ENCODE measurements at places on chromosomes 13 and 19.

DNA sequence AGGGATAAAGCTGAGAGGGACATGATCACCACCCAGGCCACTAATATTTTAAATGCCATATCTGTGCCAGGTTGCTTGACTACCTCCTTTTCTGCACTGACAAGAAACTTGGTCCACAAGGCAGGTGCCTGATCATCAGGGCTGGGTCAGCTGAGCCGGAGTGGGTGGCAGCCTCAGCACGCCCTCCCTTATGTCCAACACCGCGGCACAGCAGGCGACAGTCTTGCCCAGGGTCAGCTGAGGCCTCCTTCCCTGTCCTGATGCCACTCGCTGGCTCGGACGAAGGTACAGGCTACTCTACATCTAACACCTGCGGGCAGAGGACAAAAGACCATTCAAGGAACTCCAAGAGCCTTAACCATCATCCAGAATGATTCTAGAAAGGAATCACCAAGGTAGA lies 16.9 kb downstream of the ZC3H4 start:
- DNase-seq = no peak

GRCh38 chr19:52896431-52897137 lies 851 bp downstream of the ZNF320 start:
- no peak for DNase-seq

- no peak for DNase-seq
Measured at GRCh38 chr13:27578121-27579030, 42.0 kb downstream of the LNX2 start.

- no peak for DNase-seq
Measured at GRCh38 chr13:23984546-23984945, 87.2 kb upstream of the C1QTNF9B start.

DNA sequence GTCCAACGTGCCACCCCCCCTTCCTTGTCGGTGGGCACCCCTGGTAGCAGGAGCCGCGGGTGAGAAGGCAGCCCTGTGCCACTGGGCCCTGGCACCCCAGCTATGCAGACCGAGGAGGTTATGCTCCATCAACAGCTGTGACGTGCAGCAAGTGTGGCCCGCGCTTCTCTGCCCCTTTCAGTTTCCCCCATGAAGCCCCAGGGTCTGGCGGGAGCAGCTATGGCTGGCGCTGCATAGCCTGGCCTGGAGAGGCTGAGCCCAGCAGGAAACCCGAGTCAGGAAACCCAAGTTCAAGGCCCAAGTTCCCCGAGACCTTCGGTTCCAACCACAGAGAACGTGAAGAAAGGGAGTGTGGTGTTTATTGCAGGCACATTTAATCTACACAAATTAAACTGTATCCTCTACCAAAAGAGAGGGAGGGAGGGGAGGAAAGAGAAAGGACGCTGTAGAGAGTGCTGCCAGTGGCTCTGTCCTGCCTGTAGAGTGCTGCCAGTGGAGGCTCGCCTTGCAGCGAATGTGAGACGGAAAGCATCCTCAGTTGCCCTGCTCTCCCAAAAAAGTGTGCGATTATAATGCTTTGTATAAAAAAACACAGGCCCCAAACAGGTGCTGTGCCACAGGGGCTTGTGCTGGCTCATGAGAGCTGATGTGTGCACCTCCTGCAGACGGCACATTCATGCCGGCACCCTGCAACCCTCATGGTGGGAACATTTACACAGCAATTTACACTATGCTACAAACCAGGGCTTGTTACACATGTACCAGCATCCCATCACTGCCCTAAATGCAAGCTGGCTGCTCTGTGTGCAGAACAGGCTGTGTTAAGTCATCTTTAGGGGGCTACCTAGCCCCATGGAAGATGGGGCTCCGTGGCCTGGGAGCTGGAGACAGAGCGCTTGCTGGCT lies 16.3 kb downstream of the POP4 start:
- no peak for DNase-seq

DNA sequence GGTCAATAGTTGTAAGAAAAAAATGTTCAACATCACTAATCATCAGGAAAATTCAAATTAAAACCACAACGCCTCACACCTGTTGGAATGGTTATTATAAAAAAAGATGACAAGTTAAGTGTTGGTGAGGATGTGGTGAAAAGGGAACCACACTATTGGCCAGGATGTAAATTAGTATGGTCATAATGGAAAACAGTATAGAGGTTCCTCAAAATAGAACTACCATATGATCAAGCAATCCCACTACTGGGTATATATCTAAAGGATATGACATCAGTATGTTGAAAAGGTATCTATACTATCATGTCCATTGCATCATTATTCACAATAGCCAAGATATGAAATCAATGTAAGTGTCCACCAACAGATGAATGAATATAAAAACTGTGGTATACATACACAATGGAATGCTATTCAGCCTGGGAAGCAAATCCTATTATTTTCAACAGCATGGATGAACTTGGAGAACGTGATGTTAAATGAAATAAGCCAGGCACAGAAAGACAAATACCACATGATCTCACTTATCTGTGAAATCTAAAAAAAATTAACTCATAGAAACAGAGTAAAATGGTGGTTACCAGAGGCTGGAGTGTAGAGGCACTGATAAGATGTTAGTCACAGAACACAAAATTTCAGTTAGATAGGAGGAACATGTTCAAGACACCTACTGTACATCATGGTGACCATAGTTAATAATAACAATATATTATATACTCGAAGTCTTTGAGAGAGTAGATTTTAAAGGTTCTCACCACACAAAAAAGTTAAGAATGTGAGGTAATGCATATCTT lies 56.6 kb downstream of the TBC1D4 start:
- no peak for DNase-seq

DNA sequence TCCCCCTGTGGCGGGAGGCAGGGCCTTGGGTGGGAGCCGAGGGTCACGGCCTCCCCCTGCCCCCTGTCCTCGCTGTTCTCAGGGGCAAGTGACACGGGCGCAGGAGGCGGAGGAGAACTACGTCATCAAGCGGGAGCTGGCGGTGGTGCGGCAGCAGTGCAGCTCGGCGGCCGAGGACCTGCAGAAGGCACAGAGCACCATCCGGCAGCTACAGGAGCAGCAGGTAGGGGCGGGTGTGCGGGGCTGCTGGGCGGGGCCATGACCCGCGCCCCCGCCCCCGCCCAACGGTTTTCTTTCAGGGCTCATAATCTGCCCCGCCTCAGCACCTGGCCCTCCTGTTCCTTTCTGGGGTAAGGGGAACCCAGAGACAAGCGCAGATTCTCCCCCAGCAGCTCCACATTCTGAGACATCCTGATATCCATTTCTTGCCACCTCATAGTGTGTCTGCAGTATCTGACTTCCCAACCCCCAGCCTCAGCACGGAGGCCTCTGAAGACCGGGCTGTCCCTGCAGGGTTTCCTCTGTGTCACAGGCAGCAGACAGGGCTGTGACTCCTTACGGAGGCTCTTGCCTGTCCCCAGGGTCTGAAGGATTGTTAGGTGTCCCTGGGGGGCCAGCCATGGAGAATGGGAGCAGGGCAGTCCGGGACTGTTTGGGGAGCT lies 15.9 kb downstream of the PRR36 start:
- no peak for DNase-seq

GRCh38 chr13:81184556-81185265 lies 843.8 kb upstream of the SPRY2 start:
- no peak for DNase-seq

- no peak for DNase-seq
Measured at GRCh38 chr13:85445534-85445933, 353.7 kb downstream of the SLITRK6 start.

GRCh38 chr13:79447741-79448140 lies 33.2 kb upstream of the NDFIP2 start:
- DNase-seq = no peak

- no peak for DNase-seq
Measured at GRCh38 chr19:39196320-39196719, 444 bp upstream of the NCCRP1 start.

GRCh38 chr13:21805733-21806132 lies 134.9 kb downstream of the FGF9 start:
- no peak for DNase-seq

DNA sequence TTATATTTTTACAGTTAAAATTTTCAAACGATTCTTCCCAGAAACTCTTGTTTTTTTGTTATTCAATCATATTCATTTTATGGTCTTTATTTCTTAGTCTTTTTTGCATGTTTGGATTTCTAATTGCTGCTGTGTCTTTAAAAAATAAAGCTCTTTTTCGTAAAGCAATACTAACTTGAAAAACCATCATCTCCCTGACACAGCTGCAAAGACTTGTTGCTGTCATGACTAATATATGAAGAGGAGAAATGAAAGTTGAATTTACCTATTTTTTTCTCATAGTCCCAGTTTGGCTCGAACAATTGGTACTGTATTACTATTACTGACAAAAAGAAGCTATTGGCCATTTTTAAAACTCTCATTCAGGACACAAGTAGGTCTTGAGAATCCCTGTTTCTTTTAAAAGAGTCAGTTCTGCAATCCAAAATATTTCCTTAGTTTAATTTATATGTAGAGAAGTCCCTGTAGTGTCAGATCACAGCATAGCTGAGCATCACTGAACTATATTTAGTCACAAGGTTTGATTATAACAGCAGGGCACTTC lies 12.1 kb upstream of the SPART start:
- no peak for DNase-seq

DNA sequence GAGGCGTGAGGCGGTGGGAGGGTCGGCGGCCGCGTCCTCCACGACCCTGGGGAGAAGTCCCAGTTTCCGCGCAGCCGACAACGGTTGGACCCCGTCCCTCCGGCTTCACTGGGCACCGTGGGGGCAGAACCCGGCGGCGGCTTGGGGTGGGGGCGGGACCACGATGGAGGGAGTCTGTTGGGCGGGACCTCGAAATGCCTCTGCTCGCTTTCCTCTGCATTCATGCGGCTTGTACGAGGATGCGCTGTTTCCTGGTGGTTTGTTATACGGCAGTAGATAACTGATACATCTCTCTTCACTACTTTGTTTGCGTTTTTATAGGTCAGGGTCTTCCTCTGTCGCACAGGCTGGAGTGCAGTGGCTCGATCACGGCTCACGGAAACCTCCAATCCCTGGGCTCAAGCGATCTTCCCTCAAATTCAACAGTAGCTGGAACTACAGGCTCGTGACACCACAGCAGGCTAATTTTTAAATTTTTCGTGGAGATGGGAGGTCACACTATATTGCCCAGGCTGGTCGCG lies 24.6 kb upstream of the ZNF846 start:
- peak; percentile 71 for DNase-seq

GRCh38 chr19:57888560-57889231 lies at the start of gene ZNF814:
TSS of gene ZNF814 (minus strand) at chr19:57889037. CDS start at chr19:57888802, 235 bp downstream.
- DNase-seq = peak; percentile 86

- no peak for DNase-seq
Measured at GRCh38 chr13:102318233-102318632, 83.6 kb downstream of the FGF14 start.

- DNase-seq = no peak
Measured at GRCh38 chr13:103788061-103788652, 721.9 kb upstream of the SLC10A2 start.
